ENCODE measurements at places on chromosomes 7 and 10.
A peak's percentile ranks its signal among the peaks of the same experiment; 100 is the strongest.

GRCh38 chr7:96188174-96188581 is 133.7 kb downstream of the SLC25A13 start:
- peak; percentile 47 for DNase-seq

DNA sequence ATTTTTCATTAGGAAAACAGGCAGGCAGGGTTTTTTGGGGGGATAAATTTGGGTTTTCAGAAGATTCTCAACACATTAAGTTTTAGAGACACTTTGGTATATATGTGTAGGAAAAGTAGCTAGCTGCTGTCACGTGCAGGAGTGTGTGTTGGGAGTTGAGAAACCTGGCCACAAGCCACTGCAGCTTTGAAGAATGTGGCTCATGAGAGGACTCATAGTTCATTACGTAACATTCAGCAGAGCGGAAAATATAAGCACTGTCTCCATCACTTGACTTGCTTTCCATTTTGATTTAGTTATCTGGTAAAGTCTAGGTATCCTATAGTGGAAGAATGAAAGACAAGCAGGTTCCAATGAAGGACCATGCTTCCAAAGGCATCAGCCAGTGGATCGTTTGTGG is 31.2 kb downstream of the SMNDC1 start:
- peak; percentile 76 for DNase-seq

- DNase-seq = no peak
These were observed 4.4 kb downstream of the GPR37 start for GRCh38 chr7:124761164-124761715.

GRCh38 chr7:112784603-112785002 is 5.6 kb downstream of the TMEM168 start:
- no peak for DNase-seq

DNA sequence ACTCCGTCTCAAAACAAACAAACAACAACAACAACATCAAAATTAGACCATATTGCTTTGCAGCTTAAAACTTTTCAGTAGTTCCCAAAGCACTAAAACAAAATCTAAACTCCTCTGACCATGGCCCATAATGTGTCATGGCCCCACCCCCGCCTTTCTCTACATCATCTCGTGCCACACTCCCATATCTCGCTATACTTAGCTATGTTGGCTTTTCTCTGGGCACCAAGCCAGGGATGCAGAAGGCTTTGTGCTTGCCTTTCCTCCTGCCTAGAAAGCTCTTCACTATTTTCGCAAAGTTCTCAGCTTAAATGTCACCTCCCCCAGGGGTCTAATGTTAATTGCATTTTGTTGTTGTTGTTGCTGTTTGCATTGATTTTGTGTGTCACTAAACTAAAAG is 15.1 kb upstream of the SLC16A12 start:
- no peak for DNase-seq

DNA sequence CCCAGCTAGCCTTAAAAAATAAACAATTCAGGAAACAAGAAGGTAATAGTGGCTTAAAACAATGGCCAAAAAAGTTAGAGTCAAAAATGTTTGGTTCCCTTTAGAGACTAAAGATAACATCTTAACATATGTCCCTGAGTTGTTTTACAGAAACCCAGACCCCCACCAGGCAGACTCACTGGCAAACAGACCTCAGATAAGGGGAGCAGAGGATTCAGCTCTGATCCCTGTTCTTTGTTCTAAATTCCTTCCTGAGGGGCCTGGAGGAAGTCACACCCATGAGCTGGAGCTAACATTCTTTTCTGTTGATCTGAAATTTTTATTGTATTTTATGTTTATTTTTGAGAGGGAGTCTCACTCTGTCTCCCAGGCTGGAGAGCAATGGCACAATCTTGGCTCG is 247.2 kb downstream of the USP6NL start:
- DNase-seq = no peak

DNA sequence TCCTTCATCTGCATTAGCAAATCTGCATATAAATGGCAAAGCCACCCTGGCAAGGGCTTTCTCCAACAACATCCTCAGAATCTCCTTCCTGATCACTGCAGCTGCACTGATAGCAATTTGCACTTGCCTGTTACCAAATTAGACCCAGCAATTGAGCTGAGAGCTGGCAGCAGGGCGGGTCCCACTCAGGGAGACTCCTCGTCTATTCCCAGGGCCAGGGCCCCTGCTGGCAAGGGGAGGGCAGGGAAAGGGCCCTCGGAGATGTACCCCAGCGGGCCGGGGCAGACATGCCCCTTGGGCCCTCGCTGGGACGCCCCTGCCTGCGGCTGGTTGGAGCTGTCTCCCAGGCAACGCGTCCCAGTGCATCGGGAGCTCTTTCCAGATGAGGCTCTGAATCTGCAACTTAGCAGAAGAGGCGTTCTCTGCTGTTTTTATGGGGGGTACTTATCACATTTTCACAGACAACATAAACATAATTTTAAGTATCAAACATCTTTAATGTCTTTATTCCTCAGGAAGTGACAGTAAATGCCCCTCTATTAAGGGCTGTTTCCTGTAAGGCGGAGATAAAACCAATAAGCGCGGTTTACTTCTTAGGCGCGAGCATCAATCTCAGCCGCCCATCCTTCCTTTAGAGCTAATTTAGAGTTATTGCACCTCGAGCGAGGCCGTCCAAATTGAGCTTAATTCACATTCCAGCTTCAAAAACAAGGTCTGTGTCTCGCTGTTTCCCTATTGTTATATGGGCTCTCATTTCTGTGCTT is 249.0 kb upstream of the PPP2R2D start:
- DNase-seq = no peak

DNA sequence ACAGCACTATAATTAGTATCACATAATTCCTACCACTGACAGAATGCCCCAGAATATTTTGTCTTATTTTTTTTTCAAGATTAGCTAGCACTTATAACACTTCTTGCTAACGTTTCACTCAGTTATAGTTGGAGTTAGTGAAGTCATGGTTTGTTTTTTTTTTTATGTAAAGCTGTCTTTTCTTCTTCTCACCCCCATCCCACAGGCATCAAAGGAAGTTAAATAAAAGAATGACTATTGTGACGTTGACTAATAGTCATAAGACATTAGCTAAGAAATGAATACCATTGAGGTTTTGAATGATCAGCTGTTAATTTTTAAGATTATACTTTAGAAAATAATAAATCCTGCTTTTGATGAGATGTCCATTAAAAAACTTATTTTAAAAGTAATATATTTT is 498.3 kb downstream of the GFRA1 start:
- DNase-seq = no peak

DNA sequence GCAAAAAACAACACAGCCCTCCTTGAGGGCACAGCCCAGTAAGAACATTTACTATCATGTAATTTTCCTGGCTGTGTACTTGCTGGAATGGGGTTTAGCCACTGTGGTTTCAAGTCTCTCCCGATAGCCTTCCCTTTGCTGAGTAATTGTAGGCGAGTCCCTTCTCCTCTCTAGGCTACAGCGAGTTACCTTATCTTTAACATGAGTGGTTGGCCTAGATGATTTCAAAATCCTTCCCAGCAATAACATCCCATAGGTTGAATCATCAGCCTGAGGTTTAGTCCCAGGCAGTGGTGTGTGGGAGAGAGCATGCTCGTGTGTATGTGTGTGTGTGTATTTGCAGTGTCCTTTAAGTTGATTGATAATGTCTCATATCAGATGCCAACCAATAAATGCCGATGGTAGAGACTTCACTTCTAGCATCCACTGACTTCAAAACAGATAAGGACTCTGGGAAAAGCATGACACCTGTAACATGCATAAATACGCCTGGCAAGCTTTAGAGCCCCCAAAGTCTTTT is 142.9 kb upstream of the ZMIZ1 start:
- DNase-seq = peak; percentile 90

GRCh38 chr7:34844406-34844805 is 186.4 kb downstream of the NPSR1 start:
- DNase-seq = no peak

DNA sequence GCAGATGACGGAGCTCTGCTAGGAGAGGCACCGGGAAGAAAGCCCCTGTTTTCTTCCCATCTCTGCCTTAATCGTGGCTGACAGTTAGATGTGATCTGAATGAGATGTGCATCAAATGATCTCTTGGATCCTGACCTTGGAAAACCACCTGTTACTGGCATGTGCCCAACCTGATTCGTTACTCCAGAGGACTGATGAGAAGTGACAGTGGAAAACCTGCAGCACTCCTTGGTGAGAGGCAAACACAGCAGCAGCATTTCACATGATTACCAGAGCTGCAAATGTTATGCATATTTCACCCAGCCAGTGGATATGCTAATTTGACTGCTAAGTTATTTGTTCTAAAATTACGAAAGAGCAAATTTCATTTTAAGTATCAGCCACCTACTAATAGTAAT is 95.3 kb downstream of the PTPRN2 start:
- no peak for DNase-seq

GRCh38 chr10:98019784-98020183 is 10.6 kb downstream of the CRTAC1 start:
- DNase-seq = no peak

- DNase-seq = peak; percentile 52
These were observed 262.2 kb downstream of the BAMBI start for GRCh38 chr10:28939281-28940157.

DNA sequence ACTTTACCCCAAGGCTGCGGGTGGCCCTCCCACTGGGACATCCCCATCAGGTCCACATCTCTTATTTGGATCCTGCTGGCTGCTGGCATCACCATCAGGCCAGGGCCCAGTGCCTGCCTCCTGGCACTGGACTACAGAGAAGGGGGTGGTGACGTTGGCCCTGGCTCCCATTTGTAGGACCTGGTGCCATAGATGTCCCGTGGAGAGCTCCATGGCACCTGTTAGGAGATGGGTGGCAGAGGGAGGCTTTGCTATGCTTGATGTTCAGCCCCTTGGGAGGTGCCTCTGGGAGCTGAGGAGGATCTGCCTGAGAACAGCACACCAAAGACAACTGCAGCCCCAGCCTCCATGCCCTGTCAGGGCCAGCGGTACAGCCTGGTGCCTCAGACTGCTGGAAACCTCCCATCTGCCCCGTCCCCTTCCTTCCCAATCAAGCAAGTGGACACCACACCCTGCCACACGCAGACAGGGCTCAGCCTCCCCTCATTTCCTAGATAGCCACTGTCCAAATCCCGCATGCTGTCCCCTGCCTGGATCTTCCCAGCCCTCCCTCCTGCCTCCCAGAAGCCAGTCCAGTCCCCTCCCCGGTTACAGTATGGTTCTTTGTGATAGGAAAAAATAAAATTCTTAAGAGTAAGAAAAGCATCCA is 230.0 kb upstream of the GRB10 start:
- DNase-seq = no peak

DNA sequence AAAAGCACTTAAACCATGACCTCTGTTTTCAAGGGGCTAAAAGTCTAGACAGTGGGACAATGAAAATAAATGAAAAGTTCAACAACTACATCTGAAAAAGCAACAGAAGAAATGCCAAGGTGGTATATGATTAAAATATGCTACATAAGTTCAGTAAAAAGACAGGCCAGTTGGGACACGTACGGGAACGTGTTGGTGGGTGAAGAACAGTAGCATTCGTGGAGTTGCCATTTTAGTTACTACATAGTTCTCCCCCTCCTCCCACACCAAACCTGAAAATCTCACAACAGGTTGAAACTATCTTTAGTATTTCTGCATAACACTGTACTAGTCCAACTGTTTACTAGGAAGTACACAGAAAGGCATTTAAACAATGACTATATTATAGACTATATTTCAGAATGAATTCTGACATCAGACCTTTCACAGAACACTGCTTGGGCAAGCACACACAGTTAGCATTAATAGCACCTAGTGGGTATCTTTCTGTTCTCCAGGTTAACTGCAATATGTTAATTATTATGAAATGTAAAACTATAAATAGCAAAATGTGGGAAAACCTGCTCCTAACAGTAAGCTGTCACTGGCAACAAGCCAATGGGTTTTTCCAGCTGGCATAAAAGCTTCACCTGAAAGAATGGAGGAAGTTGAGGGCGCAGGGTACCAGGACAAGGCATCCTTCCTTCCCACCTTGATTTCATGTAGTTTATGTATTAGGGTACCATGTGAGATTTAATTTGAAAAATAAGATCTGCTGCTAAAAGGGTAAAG is 135.0 kb downstream of the STRA8 start:
- no peak for DNase-seq

GRCh38 chr10:10855151-10855581 is 162.5 kb upstream of the CELF2 start:
- DNase-seq = no peak

DNA sequence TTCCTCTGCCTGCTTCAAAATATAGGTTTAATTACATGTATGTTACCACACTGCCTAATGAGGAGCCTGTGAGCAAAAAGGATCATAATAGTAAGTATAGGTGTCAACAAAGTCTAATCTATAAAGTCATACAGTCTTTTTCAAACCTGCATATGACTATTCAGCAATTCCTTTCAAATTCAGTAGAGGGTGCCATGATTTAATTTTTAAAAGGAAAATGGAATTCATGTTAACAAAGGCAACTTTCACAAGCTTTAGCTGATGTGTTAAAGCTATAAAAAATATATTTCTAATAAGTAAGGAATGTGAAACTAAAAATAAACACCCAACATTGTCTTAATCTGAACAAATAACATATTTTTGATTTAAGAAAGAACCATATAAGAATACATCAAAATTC is 52.1 kb downstream of the MPP7 start:
- no peak for DNase-seq

DNA sequence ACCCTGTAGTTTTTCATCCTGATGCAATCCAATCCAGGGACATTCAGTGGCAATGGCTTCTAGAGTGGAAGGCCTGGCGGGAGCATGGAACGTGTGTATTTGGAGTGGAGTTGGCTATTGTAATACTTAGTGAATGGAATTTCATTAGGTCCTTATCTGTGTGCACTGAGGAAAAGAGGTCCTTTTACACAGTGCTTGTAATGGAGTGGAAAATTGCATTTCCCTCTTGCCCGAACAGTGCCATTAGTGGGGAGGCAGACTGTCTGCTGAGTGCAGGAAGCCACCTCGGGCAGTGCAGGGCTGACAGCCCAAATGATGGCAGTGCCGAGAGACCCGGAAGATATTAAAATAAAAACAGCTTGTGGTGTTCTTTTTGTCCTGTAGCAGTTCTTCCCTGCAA is 786.6 kb downstream of the LRMDA start:
- no peak for DNase-seq

DNA sequence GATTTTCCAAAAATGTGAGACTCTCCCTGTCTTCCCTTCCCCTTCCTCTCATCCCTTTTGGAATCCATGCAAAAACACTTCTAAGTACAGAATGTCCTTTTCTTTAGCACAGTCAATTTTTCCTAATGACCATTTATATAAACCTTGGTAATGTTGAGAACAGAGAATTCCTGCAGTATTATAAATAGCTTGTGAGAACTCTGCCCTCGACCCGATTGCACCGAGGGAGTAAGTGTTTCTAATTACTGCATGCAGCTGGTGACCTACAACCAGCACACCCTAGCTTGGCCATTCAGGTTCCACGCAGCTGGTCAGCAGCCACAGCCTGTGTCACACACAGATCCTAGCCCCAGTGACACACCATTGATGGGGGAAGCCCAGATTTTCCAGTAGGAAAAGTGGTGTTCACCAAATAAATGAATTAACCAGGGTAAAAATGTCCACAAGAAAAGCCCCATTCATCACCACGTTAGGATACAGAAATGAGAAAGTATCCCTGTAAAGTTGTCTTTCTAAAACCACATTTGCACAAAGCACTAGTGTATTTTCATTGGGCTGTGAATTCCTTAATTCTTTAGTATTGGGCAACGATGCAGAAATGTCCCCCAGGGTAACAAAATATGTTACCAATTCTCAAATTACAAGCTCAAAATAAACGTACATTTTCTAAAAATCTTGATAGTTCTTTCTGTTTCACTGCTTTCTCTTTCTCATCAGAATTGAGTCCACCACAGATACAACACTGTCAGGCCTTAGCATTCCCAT is 499.0 kb upstream of the KLF6 start:
- DNase-seq = peak; percentile 90
